ENCODE measurements at places on chromosomes 1 and 21. TPM values are rescaled to one million over a fixed set of nuclear protein-coding genes. Genes with fewer than 3 reads are reported as not detected.

DNA sequence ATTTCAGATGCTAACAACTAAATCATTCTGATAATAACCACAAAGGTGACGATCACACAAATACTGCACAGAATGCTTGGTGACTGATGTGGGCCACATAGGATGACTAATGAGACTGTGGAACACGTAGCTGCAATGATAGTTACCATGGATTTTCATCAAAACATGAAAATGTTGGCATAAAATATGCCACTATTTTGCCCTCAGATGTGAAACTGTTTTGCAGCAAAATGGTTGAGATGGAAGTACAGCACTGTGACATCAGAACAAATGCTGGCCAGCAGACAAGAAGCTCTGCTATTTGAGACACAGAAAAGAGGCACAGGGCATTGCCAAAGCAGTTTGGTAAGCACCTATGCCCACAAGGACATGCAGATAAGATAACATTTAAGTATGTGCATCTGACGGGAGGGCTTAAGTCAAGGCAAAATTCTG is 83.8 kb downstream of the NIBAN1 start:
- no peak for DNase-seq

The UMODL1 gene
- total RNA-seq = not detected

GRCh38 chr1:69611316-69611715 is 43.6 kb downstream of the LRRC7 start:
- peak; percentile 77 for DNase-seq

- no peak for DNase-seq
Measured at GRCh38 chr1:42998386-42998785, 39.7 kb upstream of the SLC2A1 start.

The SERPINC1 gene
- total RNA-seq = 0.35 TPM

DNA sequence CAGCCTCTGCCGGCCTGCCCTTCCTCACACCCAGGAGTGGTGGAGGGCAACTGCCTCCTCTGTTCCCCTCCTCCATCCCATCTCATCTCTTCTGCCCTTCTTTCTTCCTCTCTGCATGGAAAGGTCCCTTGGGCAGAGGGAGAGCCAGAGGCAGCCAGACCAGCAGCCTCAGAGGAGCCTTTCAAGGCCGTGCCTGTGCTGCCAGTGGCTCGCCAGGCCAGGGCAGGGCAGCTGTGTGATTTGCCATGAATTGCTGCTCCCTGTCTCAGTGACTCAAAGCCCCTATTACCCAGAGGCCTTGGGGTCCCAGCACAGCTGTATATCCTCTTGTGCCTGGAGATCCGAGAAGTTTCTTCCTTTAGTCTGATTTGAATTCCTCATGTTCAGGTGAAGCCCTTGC is 21.9 kb downstream of the TMCC2 start:
- DNase-seq = no peak

Data from renal cortical epithelial cell (primary cell).